ENCODE measurements at places on chromosomes 1 and 21. TPM values are rescaled to one million over a fixed set of nuclear protein-coding genes. Genes with fewer than 3 reads are reported as not detected.

The CLCA4 gene
- 1.6 TPM for total RNA-seq

GRCh38 chr21:43208561-43209332 lies 39.9 kb downstream of the CRYAA start:
- no peaks in the 10 kb centered on the region for H3K36me3 ChIP-seq
- H3K4me3 ChIP-seq: no peak overlapping the region
- DNase-seq: no peak
- no peaks in the 10 kb centered on the region for H3K27me3 ChIP-seq

The RHCE gene
- 4.2 TPM for total RNA-seq

The PARP1 gene
- 156 TPM for total RNA-seq

DNA sequence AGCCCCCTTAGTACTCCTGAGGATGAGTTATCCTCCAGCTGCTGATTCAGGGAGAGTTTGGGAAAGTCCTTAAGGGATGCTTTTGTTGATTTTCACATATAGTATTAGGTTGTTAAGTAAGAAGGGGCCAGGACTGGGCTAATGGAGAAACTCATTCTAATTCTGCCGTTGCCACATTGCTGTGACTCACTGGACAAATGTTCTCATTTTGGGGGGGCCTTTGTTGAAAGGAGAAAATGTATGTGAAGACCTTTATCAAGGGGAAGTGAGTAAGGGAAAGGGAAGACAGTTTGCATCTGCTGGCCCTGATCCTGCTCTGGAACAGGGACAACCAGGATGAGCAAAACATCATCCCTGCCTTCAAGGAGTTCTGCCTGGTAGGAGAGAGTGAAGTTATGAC lies 123.2 kb upstream of the FGGY start:
- H3K4me1 ChIP-seq: peaks cover 3% of the 10 kb centered on the region
- no peaks in the 10 kb centered on the region for H3K36me3 ChIP-seq
- DNase-seq: no peak
- no peaks in the 10 kb centered on the region for H3K27me3 ChIP-seq
- no peak overlapping the region for H3K4me3 ChIP-seq

GRCh38 chr1:53371121-53371666 lies 43.3 kb upstream of the LRP8 start:
- peaks cover 31% of the 10 kb centered on the region for H3K4me1 ChIP-seq
- H3K27me3 ChIP-seq: no peaks in the 10 kb centered on the region
- no peak overlapping the region for H3K27ac ChIP-seq
- no peak overlapping the region for H3K4me3 ChIP-seq

GRCh38 chr1:221816899-221817298 lies 75.0 kb upstream of the DUSP10 start:
- H3K4me3 ChIP-seq: no peak overlapping the region
- H3K27me3 ChIP-seq: no peaks in the 10 kb centered on the region
- no peak overlapping the region for H3K27ac ChIP-seq
- H3K4me1 ChIP-seq: no peaks in the 10 kb centered on the region

The PEA15 gene
- total RNA-seq: 244 TPM

DNA sequence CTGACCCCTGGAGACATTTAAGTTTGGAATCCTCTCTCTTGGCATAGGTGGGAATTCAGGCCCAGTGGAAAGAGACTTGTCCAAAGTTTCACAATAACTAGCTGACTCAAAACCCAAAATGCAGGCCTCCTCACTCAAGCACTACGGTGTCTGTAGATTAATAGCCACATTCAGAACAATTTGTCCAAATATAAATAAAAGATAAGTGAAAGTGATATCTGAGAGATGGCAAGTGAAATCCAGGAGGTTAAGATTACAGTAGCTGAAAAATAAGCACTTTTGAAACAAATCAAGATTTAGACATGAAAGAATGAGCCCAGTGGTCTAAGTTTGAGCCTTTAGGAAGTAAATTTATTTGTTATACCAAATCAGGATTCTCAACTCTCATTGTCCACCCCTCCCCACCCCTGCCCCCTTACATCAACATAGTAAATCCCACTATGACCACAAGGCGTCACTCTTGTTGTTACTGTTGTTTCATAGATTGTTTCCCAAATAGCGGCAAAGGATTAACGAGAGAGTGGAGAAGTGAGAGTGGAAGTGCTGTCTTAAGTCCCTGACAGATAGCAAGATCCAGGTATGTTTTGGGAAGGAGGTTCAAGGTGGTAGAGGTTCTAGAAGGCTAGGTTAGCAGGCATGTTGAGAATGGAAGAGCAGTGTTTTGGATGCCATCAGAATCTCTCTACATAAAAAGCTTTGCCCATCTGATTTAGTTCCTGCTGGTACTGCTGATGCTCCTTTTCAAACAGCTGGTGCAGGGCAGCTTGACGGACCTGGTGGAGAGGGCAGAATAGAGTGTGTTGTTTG lies 7.1 kb upstream of the TPM3 start:
- peaks cover 4% of the 10 kb centered on the region for H3K27me3 ChIP-seq
- H3K27ac ChIP-seq: no peak overlapping the region
- no peaks in the 10 kb centered on the region for H3K4me1 ChIP-seq

GRCh38 chr1:42143896-42144710 lies 9.1 kb upstream of the GUCA2B start:
- H3K4me1 ChIP-seq: peaks cover 18% of the 10 kb centered on the region
- H3K27me3 ChIP-seq: peaks cover 29% of the 10 kb centered on the region
- no peak for DNase-seq
- H3K4me3 ChIP-seq: no peak overlapping the region

GRCh38 chr1:66446261-66447001 lies 87.5 kb upstream of the SGIP1 start:
- H3K27ac ChIP-seq: peak overlapping the region; percentile 19
- H3K4me3 ChIP-seq: no peak overlapping the region
- peak; percentile 67 for DNase-seq
- H3K36me3 ChIP-seq: no peaks in the 10 kb centered on the region

GRCh38 chr1:217369996-217370551 lies 260.8 kb downstream of the GPATCH2 start:
- H3K4me1 ChIP-seq: no peaks in the 10 kb centered on the region
- no peak for DNase-seq
- no peak overlapping the region for H3K4me3 ChIP-seq
- H3K36me3 ChIP-seq: no peaks in the 10 kb centered on the region
- H3K27ac ChIP-seq: no peak overlapping the region

- peaks cover 12% of the 10 kb centered on the region for H3K36me3 ChIP-seq
- H3K4me1 ChIP-seq: no peaks in the 10 kb centered on the region
- DNase-seq: no peak
- no peak overlapping the region for H3K27ac ChIP-seq
- no peak overlapping the region for H3K4me3 ChIP-seq
- no peaks in the 10 kb centered on the region for H3K27me3 ChIP-seq
Measured at GRCh38 chr21:45747233-45747766, 103.8 kb downstream of the PCBP3 start.

The CSF3R gene
- 19.7 TPM for total RNA-seq

- no peak overlapping the region for H3K4me3 ChIP-seq
- H3K27ac ChIP-seq: no peak overlapping the region
- no peak for DNase-seq
- no peaks in the 10 kb centered on the region for H3K4me1 ChIP-seq
Measured at GRCh38 chr1:185811073-185811709, 77.0 kb downstream of the HMCN1 start.

The RGS8 gene
- total RNA-seq: 6.8 TPM

GRCh38 chr1:89910780-89911179 lies 84.1 kb upstream of the ZNF326 start:
- H3K27ac ChIP-seq: peak overlapping the region; percentile 37
- no peaks in the 10 kb centered on the region for H3K36me3 ChIP-seq
- H3K4me3 ChIP-seq: no peak overlapping the region
- DNase-seq: no peak
- H3K27me3 ChIP-seq: no peaks in the 10 kb centered on the region

- H3K4me3 ChIP-seq: no peak overlapping the region
- H3K4me1 ChIP-seq: no peaks in the 10 kb centered on the region
- no peak overlapping the region for H3K27ac ChIP-seq
- no peak for DNase-seq
- H3K36me3 ChIP-seq: no peaks in the 10 kb centered on the region
- H3K27me3 ChIP-seq: no peaks in the 10 kb centered on the region
Measured at GRCh38 chr1:199057322-199057721, 418.5 kb downstream of the PTPRC start.

DNA sequence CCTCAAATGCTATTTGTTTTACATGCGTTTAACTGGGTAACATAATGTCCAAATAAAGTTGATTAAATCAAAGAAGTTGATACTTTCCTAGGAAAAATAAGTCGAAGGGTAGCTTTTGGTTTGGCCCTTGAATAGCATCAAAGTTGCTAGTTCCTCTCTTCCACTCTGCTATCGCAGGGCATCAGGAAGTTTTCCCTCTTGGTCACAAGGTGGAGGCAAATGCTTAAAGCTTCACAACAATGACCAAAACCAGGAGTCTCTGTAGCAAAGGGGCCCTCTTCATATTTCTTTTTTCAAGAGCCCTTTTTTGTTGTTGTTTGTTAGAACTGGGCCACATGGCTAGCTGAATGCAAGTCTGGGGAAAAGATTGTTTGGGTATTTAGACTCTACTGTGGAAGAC lies 668.4 kb downstream of the KCNT2 start:
- H3K4me3 ChIP-seq: no peak overlapping the region
- H3K27me3 ChIP-seq: no peaks in the 10 kb centered on the region
- H3K4me1 ChIP-seq: no peaks in the 10 kb centered on the region
- no peaks in the 10 kb centered on the region for H3K36me3 ChIP-seq
- no peak overlapping the region for H3K27ac ChIP-seq

- DNase-seq: no peak
- no peak overlapping the region for H3K4me3 ChIP-seq
- H3K36me3 ChIP-seq: no peaks in the 10 kb centered on the region
- peaks cover 8% of the 10 kb centered on the region for H3K4me1 ChIP-seq
Measured at GRCh38 chr1:210330279-210330866, 1.7 kb downstream of the HHAT start.

GRCh38 chr1:66273656-66274055 lies 260.3 kb upstream of the SGIP1 start:
- DNase-seq: no peak
- H3K4me1 ChIP-seq: peaks cover 25% of the 10 kb centered on the region
- no peaks in the 10 kb centered on the region for H3K27me3 ChIP-seq
- no peak overlapping the region for H3K4me3 ChIP-seq
- H3K36me3 ChIP-seq: no peaks in the 10 kb centered on the region

GRCh38 chr1:228338521-228339051 lies 68.0 kb downstream of the TRIM11 start:
- no peak overlapping the region for H3K4me3 ChIP-seq
- H3K27me3 ChIP-seq: no peaks in the 10 kb centered on the region
- peaks cover 93% of the 10 kb centered on the region for H3K36me3 ChIP-seq

- H3K4me3 ChIP-seq: no peak overlapping the region
- no peaks in the 10 kb centered on the region for H3K4me1 ChIP-seq
- H3K27ac ChIP-seq: no peak overlapping the region
- no peak for DNase-seq
- H3K36me3 ChIP-seq: no peaks in the 10 kb centered on the region
Measured at GRCh38 chr1:215076322-215076721, 6.2 kb upstream of the KCNK2 start.

The PRSS38 gene
- total RNA-seq: not detected

The VWA1 gene
- total RNA-seq: 11.4 TPM

DNA sequence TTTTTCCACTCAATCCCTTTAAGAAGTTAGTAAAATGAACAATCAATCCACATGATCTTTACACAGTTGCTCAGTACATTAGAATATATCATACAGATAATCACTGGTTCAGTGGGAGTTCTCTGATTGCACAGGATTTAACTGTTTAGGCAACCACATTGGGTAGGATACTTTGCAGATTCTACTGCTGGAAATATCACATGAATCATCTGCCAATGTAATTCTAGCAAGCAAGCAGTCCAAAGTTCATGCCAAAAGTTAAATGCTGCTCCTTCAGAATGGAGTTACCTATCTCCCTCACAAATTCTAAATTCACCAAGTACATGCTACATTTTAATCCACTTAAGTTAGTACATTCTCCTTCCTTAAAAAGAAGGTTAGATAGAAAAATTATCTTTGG lies 52.4 kb downstream of the NEGR1 start:
- H3K27ac ChIP-seq: no peak overlapping the region
- DNase-seq: no peak
- no peak overlapping the region for H3K4me3 ChIP-seq
- H3K36me3 ChIP-seq: no peaks in the 10 kb centered on the region

The TMEM82 gene
- not detected for total RNA-seq

The NBPF8 gene
- 20.4 TPM for total RNA-seq

The GNPAT gene
- total RNA-seq: 66.4 TPM

GRCh38 chr1:170831276-170831675 lies 104.1 kb upstream of the MROH9 start:
- no peaks in the 10 kb centered on the region for H3K36me3 ChIP-seq
- no peak overlapping the region for H3K4me3 ChIP-seq
- no peak overlapping the region for H3K27ac ChIP-seq
- H3K27me3 ChIP-seq: no peaks in the 10 kb centered on the region

DNA sequence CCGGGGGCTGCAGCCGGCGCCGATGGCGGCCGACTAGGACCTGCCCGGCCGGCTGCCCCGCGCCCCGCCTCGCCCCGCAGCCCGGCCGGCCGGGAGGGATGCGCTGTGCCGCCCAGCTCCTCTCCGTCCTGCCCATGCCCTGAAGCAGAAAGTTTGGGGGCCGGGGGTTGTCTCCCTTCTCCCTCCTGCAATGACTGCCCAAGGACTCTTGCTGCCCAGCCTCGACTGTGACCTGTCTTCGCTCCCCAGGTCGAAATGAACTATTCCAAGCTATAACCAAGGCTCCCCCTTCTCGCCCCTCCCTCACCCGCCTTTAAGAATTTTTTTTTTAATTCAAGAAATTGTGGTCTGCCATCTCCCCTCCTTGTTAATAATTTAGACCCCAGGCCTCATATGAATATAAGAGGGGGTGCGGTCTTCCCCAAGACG lies 361 bp downstream of the TMCC2 start:
- peaks cover 21% of the 10 kb centered on the region for H3K4me1 ChIP-seq
- H3K27me3 ChIP-seq: peaks cover 2% of the 10 kb centered on the region
- no peaks in the 10 kb centered on the region for H3K36me3 ChIP-seq
- no peak for DNase-seq

The SPRR5 gene
- total RNA-seq: not detected

GRCh38 chr1:79499541-79499940 lies 493.0 kb upstream of the ADGRL4 start:
- H3K27me3 ChIP-seq: no peaks in the 10 kb centered on the region
- H3K27ac ChIP-seq: no peak overlapping the region
- H3K4me1 ChIP-seq: no peaks in the 10 kb centered on the region
- no peaks in the 10 kb centered on the region for H3K36me3 ChIP-seq
- DNase-seq: no peak

GRCh38 chr1:166017395-166017794 lies 149.4 kb downstream of the FAM78B start:
- H3K4me3 ChIP-seq: no peak overlapping the region
- no peak for DNase-seq
- no peaks in the 10 kb centered on the region for H3K4me1 ChIP-seq
- H3K27ac ChIP-seq: no peak overlapping the region
- no peaks in the 10 kb centered on the region for H3K27me3 ChIP-seq

GRCh38 chr21:38979271-38980121 lies 173.8 kb downstream of the ETS2 start:
- H3K27me3 ChIP-seq: no peaks in the 10 kb centered on the region
- H3K36me3 ChIP-seq: no peaks in the 10 kb centered on the region
- no peak overlapping the region for H3K27ac ChIP-seq
- no peak overlapping the region for H3K4me3 ChIP-seq

Data from spinal cord (tissue), 10 donors.